ENCODE measurements at places on chromosomes 3 and 15.

DNA sequence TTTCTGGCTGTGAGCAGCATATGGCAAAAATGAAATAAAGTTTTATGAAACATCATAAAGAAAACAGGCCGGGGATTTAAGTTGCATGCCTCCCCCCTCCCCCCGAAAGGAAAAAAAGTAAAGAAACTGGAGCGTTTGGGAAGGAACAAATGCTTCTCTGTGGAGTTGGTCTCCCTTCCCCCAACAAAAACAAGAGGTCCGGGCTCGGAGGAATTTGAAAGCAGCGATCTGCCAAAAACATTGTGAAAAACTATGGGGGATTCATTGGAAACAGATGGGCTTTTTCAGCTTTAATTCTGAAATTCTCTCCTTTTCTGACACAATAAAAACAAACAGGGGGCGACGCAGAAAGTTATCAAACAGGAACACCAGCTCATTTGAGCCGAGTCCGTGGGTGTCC is 17.0 kb downstream of the RGMA start:
- DNase-seq, result no peak

DNA sequence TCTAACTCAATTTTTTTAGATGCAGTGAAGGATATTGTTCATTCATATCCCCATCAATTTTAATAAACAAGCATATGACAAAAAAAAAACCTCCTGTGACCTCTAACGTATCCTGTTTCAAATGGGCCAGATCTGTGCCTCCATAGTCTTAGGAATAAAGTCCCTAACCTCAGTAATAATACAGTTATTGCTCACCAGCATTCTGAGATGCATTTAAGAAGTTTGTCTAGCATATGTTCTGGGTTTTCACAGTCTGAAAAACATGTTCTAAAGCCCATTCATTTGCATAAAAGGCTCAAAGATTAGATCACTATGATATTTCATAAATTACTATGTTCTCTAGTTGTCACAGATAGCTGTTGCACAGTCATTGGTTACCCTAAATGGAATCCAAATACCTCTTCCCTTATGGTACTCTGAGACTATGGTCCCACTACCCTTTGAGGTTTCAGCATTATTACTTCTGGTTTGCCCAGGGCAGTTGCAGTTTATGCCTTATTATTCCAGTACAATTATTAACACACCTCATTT is 190.1 kb downstream of the ZIC4 start:
- DNase-seq, result no peak

GRCh38 chr15:64856429-64857145 is 14.9 kb downstream of the PLEKHO2 start:
- no peak for DNase-seq

GRCh38 chr3:106332884-106333283 is 464.1 kb upstream of the CBLB start:
- no peak for DNase-seq

- DNase-seq, result no peak
Observed at GRCh38 chr15:45249125-45249780, 2.8 kb upstream of the SLC28A2 start.

DNA sequence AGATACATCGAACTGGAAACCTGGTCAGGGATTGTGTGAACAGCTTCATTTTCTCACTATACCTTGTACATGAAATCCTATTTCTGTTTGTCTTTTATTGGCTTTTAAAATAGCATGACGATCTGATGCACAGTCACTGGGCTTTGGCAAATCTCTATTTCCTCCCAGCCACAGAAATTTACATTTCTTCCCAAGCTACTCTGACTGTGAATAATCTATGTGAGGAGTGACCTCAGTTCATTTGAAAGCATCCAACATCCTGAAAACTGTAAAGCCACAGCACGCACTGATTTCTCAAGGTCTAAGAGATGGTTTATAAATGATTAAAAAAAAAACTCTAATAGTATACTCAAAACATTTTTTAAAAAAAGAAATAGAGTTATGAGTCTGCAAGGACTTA is 450.3 kb downstream of the IL5RA start:
- DNase-seq, result no peak

DNA sequence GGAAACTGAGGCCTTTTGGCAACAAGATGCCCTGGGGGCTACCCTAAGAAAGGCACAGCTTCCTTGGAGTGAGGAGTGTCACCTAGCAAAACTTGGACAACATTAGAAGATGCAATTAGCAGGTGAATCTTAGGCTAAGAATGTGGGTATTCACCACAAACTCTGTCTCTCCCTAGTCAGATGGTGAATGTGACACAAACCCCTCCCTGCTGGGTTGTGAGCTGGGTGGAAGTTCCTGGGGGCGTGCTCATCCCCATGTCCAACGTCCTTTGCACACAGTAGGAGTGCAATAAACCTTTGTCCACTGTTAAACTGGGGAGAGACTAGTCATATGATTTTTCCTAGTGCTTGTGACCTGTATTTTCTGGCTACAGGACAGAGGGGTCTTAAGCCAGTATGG is 67.1 kb upstream of the SH3GL3 start:
- DNase-seq, result no peak

DNA sequence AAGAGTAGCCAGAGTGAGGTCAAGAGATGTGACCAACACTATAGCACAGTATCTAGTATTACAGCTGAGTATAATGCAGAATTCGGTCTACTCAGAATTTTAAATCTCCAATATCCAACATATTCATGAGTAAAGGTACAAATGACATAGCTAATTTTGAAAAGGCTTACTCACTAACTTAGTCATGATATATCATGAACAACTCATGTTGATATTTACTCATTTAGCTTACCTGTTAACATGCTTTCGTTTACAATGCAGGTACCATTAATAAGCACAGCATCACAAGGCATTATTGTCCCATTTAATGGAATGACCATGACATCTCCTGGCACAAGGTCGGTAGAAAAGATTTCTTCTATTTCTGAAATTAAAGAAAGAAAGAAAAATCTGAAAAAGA is 36.9 kb downstream of the ATP13A3 start:
- DNase-seq, result no peak

GRCh38 chr3:42755681-42756578 is 17.1 kb downstream of the CCDC13 start:
- no peak for DNase-seq

GRCh38 chr3:127370906-127371305 is 83.1 kb upstream of the PRR20G start:
- DNase-seq, result no peak

- no peak for DNase-seq
Observed at GRCh38 chr15:43893956-43894355, 67.2 kb downstream of the WDR76 start.

GRCh38 chr15:48367483-48367882 is 36.3 kb downstream of the DUT start:
- no peak for DNase-seq

GRCh38 chr3:186432944-186433732 is 71.1 kb upstream of the DGKG start:
- DNase-seq, result no peak

- peak; percentile 24 for DNase-seq
Observed at GRCh38 chr3:71010726-71011455, 572.6 kb downstream of the FOXP1 start.

DNA sequence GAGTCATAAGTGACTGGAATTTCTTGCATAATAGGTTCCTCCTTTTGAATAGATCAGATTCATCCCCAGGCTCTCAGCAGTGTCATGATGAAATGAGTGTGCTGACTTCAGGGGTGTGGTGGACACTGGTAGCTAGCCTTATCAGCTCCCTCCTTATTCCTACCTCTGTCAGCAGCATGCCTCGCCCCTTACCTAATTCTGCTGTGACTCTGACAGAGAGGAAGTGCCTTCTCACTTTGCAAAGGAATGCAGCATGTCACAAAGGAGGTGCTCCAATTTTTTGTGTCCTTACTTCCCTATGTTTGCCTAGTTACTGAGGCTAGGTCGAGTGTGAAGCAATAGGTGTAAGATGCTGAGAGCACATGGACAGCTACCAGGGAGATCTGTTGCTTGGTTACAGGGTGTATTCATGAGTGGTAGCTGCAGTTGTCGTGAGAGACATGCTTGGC is 90.6 kb downstream of the TNFAIP8L3 start:
- DNase-seq, result no peak

DNA sequence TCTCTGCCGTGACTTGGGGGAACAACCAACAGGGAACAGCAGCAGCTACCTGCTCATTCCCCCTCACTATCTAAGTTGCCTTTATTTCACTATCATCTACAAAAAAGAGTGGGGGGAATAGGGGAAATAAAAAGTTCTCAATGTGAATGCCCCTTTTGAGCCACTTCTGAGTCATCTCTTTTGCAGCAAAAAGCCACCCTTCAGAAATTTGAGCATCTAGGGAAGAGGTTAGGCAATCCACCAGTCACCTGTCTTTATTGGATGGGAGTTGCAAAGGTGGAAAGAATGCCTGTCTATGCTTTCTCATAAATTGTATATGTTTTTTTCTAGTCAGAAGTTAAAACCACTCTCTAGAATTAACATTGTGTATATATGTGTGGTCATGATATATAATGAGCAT is 41.1 kb downstream of the GPD1L start:
- DNase-seq, result no peak

GRCh38 chr3:184186184-184186901 is at the start of gene ABCF3:
ABCF3 (plus strand) TSS chr3:184186199; CDS start chr3:184186208, 9 bp downstream.
- DNase-seq, result no peak

- DNase-seq, result no peak
Observed at GRCh38 chr15:71853543-71853942, 43.2 kb downstream of the NR2E3 start.

- peak; percentile 30 for DNase-seq
Observed at GRCh38 chr3:123328851-123329635, 119.8 kb downstream of the ADCY5 start.

DNA sequence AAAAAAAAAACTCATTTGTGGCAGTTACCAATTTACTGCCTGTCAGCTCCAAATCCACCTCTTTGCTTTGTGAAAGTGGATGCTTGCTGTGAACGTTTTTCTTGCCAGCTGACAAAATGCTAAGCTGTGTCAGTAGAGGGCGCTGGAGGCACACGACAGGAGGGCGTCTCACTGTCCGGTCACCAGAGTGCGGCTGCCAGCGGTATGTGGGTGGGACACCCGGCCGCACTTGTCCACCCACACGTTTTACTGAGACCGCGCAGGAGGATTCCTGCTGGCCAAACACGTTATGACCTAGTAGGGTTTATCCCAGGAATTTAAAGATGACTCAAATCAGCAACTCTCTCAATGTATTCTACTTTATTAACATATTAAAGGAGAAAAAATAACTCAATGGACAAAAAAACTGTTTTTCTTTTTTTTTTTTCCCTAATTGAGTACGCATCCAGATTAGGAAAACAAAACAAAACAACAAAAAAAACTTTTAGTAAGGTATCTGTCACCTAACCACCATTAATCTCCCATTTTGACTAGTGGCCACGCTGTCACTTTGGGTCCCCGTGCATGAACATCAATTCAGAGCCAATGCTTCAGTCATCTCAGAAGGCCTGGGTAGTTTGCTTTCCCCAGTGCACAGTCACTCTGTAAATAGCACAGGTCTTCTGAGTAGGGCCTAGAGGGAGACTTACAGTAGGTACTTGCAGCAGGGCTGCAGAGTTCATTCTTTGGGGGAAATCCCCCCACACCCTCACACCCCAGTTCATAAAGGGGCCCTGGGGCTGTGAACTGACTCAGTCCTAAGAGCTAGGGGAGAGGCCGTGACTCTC is 43.8 kb upstream of the RPL35A start:
- peak; percentile 53 for DNase-seq

- DNase-seq, result no peak
Observed at GRCh38 chr15:70068783-70069565, 28.7 kb downstream of the TLE3 start.

DNA sequence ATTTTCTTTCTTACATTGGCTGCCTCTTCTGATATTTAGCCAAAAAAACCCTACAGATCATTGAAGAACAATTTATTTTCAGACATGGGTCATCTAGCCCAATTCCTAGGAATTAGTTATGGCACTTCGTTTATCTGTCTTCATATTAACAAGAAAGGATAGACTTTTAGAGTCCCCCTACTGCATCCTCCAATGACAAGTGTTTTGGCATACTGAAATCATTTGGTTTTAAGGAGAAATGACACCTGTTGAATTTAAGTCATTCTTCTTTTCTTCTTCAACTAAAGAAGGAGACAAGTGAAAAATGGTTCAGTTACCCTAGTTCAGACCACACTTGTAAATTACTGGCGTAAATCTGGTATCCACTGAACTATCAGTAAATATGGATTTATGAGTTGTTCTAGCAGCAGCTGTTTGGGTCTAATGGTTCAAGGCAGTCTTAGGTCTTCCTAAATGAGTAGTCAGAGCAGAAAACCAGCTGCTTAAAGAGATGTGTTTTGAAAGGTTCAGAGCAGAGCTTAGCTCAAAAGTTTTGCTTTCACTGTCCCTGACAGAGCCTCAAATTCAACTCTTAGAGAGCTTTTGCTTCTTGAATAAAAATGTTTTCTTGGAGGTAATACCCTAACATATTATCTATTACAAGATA is 5.6 kb downstream of the VGLL3 start:
- DNase-seq, result no peak

GRCh38 chr3:18403061-18403460 is 22.1 kb downstream of the SATB1 start:
- no peak for DNase-seq

DNA sequence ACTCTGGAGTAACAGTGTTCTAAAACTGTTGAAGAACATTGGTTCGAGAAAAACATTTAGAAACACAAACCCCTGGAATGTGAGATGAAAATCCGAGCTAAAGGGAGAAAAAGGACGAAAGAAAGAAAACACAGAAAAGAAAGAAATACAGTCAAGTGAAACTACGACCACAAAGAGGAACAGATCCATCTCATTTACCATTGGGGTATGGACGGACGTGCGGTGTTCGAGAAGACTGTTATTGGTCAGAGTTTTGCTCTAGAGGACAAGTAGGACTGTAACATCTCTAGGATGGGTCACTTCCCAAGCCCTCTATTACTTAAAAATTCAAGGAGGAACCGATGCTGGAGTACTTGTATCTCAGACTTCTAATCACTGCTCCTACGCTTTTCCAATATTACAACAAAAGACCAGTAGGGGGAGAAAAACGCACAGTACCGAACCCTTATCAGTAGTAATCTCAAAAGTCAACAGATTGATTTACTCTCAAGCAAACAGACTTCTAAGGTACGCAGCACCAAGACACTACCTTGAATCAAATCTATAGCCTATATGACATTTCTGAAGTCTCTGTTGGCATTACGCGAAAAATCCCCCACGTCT is 1.1 kb upstream of the PIK3CA start:
- DNase-seq, result no peak

GRCh38 chr15:86237111-86237500 is 157.4 kb downstream of the AGBL1 start:
- DNase-seq, result no peak

DNA sequence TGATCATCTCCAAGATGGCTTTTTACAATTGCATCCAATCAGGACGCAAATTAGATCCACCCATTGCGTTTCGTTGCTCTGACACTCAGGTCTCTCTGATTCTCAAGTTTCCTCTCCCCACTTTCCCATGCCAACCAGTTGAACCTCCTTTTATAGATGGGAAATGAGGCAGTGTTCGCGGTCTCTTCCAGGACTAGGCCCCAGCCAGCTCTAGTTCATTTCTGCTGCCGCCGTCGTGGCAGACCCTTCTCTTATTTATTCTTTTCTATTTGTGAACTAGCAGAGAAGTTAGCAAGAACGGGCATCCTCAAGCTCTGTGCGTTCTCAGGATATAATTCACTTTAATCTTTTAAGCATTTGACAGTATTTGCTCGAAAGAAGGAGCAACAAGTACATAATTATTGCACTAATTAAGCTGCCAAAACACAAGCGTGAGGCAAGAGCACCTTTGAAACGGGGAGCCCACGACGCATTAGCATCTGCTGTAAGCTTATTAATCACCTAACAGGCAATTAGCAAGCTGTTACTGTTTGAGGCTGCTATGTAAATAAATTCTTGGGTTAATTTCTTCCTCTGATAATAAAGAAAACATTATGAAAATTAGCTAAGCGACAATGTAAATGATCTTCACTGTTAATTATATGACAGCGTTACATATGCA is 246.4 kb upstream of the TLE3 start:
- no peak for DNase-seq
